ENCODE measurements at places on chromosomes 3 and 15.

DNA sequence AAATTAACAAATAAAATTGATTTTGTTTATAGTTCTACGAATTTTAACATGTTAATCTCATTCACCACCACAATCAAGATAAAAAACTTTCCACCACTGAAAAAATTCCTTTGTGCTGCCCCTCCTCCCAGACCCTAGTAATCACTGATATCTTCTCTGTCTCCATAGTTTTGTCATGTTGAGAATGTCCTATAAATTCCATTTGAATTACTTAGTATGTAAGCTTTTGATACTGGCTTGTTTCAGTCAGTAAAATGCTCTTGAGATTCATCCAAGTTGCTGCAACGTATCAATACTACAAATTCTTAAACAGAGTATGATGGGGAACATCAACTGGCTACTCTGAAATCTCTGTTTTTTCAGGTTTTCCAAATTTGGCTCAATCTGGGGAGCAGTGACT lies 129.6 kb downstream of the CTNNB1 start:
- DNase-seq, result peak; percentile 41

- no peak for DNase-seq
Observed at GRCh38 chr15:60052796-60053195, 48.7 kb downstream of the FOXB1 start.

DNA sequence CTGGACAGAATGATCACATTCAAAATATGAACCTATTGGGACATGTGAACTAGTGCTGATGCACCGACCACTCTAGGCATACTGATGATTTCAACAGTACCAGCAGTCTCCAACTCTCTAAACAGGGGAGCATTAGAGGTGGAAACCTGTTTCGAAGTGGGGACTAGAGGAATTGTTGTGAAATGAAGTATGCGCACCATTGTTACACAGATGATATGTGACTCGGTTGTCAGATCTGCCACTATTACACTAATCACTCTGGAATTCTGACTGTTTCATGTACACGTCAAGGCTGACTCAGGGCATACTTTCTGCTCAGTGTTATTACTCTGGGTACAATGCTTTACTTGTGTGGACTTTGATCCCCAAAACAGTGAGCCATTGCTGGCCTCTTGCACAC lies 198.2 kb upstream of the UBE2E2 start:
- peak; percentile 84 for DNase-seq

- DNase-seq, result peak; percentile 60
Observed at GRCh38 chr3:94036909-94037507, 8.6 kb upstream of the STX19 start.

GRCh38 chr3:43785551-43785950 lies 94.8 kb downstream of the ABHD5 start:
- DNase-seq, result no peak

- DNase-seq, result no peak
Observed at GRCh38 chr3:25817638-25818037, 27.7 kb downstream of the OXSM start.

DNA sequence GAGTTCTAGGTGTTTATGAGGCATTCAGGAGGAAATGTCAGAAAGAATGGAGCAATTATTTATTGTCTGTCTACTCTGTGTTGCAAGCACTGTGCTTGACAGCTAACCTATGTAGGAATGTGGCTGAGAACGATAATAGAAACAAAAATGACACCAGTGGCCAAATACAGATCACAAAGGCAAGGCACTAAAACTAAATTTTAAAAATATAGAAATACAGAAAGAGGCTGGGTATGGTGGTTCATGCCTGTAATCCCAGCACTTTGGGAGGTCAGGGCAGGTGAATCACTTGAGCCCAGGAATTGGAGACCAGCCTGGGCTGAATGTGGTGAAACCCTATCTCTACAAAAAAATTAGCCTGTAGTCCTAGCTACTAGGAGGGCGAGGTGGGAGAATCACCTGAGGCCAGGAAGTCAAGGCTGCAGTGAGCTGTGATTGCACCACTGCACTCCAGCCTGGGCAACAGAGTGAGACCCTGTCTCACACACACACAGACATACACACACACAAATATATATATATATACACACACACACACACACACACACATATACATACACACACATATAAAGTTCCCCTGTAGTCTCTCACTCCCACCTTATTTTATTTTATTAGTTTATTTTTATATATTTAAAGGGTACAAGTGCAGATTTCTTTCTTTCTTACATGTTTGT lies 6.0 kb downstream of the PRKCI start:
- DNase-seq, result peak; percentile 41

GRCh38 chr3:127741690-127742089 lies 68.9 kb downstream of the ABTB1 start:
- DNase-seq, result no peak

DNA sequence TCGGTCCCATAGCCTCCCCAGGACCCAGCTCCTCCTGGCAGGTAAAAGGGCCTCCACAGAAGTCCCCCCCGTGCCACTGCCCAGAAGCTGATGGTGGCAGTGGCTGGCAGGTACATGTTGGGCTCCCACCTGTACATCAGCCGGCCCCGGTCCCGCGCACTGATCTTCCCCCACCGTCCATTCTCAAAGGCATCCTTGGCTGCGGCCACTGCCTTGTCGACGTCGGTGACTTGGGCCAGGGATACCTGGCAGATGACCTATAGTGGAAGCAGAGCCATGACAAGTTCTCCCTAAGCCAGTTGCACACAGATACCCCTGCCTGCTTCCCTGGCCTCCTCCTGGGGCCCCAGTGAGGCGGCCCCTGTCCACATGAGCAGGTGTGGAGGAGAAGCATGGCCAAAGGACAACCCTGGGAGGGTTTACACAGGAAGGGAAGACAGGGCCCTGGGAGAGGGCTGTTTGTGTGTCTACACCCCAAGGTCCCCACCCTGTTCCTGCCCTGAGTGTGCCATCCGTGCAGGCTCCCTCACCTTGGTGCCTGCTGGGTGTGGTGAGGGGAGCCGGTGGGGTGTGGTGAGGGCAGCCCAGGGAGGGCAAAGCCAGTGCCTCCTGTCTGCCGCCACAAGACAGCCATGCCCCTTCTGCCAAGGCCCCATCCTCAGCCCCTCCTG lies 44.8 kb downstream of the ALDH1L1 start:
- DNase-seq, result no peak

DNA sequence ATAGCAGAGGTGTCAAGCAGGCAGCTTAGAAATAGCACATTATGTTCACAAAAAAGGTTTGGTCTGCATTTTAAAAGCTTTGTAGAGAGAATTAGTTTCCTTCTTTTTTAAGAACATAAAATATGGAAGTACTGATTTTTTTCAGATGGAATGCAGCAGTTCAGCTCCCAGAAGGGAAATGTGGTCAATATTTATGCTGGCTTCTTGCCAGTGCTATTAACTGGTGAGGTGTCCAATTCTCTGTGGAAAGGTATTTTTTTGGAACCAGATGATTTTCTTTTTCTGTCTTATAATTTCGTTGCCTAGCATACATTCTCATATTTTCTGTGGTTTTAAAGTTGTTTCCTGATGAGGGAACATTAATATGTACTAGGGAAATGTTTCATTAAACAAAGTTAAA lies 211.4 kb upstream of the ZNF385D start:
- peak; percentile 24 for DNase-seq

DNA sequence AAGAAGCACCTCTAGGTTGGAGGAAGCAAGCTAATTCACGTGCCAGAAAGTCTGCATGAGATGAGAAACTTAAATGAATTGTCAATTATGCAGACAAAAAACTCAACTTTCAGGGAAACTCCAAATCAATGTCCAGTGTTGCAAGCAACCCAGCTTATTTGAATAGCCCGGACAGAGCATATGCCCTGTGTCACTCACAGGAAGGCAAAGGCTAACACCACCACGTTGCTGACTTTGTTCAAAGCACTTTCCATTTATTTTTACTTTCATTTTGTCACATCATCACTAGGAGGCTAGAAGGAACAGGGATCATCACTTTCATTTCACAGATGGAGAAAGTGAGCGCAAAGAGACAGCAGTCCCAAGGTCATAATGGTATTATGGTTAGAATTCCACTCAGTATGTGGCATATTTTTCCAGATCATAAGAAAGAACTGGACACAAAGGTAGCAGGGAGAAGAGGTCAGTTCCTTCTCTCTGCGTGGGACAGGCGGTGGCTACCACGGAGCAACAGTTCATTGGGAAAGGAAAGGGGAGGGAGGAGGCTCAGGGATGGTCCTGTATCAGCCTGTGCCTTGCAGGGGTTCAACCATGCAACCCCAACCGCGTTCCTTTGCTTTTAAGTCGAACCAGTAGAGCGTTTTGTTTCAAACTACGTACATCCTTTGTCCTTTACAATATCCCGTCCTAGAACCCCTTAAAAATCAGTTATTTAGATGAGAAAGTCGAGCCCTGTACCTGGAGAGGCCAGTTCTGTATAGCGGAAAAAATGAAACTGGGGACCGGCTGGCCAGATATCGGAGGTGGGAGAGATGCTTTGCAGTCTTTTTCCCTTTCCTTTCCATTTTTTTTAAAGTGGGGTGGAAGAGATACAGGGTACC lies 1.1 kb downstream of the HEG1 start:
- peak; percentile 70 for DNase-seq

DNA sequence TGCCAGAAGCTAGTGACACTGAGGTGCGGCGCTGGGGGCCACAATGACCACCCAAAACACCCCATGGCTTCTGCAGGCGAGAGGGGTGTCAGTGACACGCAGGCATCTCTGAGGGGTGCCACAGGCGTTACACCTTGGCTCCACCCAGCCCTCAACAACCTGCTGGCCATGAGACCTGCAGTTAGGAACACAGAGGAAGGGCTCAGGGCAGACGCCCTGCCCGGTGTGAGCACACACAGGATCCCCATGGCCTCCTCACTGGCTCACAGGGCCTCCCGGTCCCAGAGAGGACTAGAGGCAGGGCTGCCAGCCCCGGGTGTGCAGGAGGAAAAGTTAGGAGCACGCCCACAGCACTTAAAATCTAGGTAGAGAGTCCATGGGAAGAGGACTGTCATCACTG lies 35.1 kb downstream of the CYFIP1 start:
- DNase-seq, result no peak

- no peak for DNase-seq
Observed at GRCh38 chr3:5504135-5504534, 316.6 kb downstream of the EDEM1 start.

DNA sequence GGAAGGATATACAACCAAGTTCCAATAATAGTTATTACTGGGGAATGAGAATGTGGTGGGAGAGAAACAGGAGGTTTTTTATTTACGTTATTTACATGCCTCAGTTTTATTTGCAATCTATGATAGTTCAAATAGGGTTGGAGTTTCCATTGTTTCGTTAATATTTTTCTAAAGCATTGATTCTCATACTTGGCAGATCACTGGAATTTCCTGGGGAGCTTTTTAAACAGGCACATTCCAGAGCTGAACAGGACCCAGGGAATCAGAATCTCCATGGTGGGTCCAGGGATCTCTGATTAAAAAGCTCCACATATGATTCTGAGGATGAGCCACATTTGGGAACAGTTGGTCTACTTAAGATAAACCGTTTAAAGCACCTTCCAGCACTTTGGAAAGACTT lies 123.9 kb downstream of the IL20RB start:
- no peak for DNase-seq

- no peak for DNase-seq
Observed at GRCh38 chr3:197286678-197287077, 11.7 kb downstream of the DLG1 start.

DNA sequence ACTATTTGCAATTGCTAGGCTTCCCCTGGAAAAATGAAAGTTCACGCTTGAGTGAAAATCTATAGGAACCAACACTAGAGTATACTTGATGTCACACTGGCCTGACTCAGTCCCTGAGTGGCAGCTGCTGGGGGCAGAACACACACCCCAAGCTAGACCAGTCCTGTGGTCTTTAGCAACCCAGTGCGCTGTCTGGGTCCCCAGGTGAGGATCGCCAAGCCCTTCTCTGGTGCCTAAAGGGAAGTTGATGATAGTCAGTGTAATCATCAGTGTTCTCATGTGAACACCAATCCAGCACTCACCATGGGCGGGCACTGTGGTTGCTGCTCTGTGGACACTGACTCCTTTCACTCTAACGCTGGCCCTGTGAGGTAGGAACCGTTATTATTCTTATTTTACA lies 11.2 kb downstream of the ALDH1A3 start:
- DNase-seq, result no peak

DNA sequence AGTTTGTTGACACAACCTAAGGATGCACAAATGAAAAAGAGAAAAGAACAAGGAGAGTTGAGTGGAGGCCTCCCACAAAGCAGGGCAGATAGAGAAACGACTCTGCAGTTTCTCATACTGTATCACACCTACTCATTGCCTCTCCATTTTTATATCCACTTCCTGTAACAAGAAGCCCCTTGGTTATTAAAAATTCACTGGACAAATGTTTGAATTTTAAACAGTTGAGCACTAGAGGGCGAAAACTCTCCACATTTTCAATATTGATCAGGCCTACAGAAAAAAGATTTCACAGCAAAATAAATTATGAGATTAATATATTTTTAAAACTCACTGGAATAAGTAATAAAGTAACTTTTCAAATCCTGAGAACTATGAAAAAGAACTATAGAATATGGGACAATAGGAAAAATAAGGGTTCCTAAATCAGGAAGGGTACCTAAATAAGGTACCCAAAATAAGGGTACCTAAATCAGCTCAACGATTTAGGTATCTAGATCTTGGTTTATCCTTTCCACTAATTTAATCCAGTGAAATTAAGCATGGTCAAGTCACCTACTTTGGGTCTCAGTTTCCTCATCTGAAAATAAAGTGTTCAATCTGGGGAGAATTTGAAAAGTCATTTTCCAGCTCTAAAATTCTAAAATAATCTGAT lies 47.0 kb upstream of the PPIB start:
- peak; percentile 69 for DNase-seq

GRCh38 chr3:196179380-196180308 lies 31.6 kb downstream of the ZDHHC19 start:
- DNase-seq, result peak; percentile 41

DNA sequence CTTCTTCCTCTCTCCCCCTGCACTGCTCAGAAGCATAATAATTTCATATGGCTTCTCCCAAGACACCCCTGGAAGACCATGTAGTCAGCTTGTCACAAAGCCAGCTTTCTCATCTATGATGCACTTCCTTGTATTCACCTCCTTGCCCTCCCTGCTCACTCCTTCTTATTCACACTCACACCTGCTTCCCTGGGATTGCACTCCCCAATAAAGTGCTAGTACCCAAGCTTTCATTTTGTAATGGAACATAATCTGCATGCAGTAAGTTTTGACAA lies 76.9 kb upstream of the FRMD4B start:
- DNase-seq, result no peak

DNA sequence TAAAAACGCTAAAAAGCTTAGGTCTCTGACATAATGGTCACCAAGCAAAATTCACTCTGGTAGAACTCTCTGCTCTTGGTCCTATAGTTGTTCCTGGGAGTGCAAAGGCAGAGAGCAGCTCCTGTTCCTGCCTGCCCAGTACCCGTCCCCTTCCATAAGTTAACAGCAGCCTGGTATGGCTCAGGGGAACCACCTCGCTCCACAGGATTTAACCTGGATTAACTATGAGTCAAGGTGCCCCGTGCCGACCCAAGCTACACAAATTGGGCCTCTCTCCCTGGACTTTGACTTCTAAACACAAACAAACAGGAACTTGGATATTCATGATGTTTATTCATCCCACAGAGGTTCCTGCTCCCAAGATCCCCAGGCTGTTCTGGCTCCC lies 32.1 kb downstream of the SCAP start:
- DNase-seq, result no peak

- DNase-seq, result no peak
Observed at GRCh38 chr3:9026320-9027045, 63.2 kb upstream of the RAD18 start.

GRCh38 chr3:42308651-42309050 lies 42.7 kb upstream of the CCK start:
- no peak for DNase-seq

Measured in fibroblast of pulmonary artery (primary cell).